CD4-positive, alpha-beta T cell treated with Interleukin-15 for 1 hour (primary cell): ENCODE measurements at places on chromosomes 5 and 9.
A peak's percentile ranks its signal among the peaks of the same experiment; 100 is the strongest.

GRCh38 chr5:175687231-175687701 is 29.4 kb downstream of the HRH2 start:
- DNase-seq, result no peak

- no peak for DNase-seq
Measured at GRCh38 chr5:114361724-114362196, at the start of gene KCNN2. KCNN2 (plus strand) TSS chr5:114362070; CDS start chr5:114362140, 70 bp downstream.

DNA sequence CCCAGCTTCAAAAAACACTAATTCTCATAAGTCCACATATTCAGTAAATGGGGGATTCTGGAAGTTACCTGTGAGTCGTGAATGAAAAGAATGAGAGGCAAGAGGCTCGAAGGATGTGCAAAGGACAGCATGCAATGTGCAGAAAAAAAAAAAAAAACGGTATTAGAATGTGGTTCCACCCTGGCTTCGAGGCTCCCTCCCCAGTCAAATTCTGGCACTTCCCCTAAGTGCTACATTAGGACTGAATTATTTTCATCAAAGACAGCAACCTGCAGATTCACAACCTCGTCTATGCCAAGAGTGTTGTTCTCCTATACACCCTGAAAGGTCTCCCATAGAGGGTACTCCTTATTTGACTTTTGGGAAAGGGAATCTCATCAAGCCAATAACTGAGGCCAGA is 16.5 kb downstream of the CAPSL start:
- DNase-seq, result no peak

GRCh38 chr9:105141146-105141975 is 103.1 kb upstream of the SLC44A1 start:
- peak; percentile 36 for DNase-seq
